ENCODE measurements at places on chromosomes 6 and 20.

- no peak for DNase-seq
Measured at GRCh38 chr20:14406495-14406894, 69.1 kb upstream of the FLRT3 start.

- no peak for DNase-seq
Measured at GRCh38 chr20:6637160-6637579, 130.3 kb upstream of the BMP2 start.

DNA sequence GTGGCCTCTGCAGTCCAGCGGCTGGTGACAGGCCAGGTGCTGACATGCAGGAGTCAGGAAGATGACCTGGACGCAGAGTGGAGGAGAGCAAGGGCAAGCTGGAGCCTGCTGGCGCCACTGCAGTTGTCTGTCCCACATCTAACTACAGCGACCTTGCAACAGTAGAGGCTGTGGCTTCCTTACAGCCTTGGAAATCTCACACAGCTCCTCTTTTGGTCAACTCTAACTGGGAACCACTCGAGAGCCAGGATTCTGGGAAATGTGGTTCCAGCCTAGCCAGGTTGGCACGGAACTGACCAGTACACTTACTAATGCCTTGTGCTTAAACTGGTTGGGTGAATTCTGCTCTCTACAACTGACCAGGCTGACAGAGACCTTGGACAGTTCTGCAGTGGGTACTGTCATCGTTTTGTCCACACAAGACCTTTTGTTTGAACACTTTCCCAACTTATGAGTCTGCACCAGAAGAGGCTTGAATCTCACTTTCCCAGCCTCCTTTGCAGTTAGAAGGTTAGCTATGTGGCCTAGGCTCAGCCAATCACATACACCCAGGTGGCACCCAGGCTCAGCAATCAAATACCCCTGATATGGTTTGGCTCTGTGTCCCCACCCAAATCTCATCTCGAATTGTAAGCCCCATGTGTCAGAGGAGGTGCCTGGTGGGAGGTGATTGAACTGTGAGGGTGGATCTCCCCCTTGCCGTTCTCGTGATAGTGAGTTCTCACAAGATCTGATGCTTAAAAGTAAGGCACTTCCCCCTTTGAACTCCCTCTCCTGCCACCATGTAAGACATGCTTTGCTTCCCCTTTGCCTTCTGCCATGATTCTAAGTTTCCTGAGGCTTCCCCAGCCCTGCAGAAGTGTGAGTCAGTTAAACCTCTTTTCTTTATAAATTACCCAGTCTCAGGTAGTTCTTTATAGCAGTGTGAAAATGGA is 153.5 kb downstream of the ZMYND8 start:
- no peak for DNase-seq

GRCh38 chr20:2709205-2709981 is 16.8 kb downstream of the EBF4 start:
- DNase-seq, result no peak

DNA sequence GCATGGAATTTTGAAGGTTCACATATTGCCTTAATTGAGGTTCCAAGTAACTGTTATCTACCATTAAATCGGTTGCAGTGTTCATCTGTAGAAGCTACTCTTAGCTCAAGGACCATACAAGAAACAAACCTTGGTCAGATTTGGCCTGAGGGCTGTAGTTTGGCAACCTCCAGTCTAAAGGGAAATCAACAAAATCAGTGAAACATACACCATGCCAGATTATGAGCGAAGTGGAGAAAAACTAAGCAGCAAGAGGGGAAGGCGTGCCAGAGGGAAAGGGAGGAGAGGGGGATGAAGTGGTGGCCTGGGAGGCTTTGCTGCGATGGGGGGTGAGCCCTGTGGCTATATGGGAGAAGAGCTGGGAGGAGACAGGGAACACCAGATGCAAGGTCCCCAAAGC is 8.8 kb upstream of the SNAI1 start:
- DNase-seq, result no peak

DNA sequence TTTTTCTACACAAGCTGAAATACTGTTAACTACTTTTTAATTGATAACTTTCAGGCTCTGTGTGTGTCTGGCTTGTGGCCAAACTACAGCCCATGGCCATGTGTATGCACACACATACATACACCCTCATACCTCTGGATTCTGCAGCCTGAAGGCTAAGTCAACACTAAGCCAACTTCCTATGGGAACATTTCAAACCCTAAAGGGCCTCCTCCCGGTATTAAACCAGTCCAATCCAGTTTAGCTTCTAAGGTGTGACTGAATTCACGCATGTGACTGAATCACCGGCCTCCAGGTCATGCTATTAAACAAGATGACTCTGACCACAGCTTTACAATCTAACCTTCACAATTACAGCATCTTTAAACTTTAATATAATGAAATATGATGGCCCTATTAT is 20.7 kb upstream of the DST start:
- DNase-seq, result no peak

- DNase-seq, result no peak
Measured at GRCh38 chr6:21193790-21194475, 399.6 kb upstream of the SOX4 start.

- DNase-seq, result no peak
Measured at GRCh38 chr6:118565311-118565960, 17.3 kb downstream of the PLN start.

DNA sequence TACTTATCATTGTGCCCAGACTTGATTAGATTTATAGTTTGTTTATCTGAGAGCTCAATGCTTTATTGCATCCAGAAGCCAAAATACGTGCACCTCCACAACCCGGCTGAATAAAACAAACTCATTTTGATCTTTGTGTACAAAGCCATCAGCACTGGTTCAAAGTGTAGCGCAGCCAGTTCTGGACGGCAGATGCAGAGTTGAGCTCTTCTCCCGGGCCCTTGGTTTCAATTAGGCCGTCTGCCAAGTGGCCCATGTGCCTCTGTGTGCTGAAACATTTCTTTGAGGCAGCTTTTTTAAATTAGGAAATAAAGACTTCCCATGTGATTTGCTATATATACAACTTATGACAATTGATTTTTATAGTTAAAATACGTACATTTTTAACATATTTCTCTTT is 96.2 kb upstream of the RSPO3 start:
- DNase-seq, result peak; percentile 22

DNA sequence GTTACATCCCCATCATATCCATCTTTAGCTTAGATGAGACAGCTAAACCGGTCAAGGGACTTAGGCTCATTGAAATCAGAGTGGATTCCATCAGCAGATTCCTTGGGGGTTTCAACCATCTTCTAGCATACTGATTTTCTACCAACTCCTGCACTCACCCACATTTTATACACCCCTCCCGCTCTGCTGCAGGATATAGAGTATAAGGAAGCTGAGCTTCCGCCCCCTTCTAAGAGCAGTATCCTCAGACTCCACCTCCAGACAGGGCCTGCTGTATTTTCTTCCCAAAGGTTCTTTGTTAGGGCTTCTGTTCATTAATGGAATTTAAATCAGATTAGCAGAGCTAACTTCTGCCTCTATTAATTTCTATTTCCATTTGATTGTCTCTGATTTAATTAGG is 9.9 kb upstream of the NHLRC1 start:
- no peak for DNase-seq

GRCh38 chr20:60246751-60247150 is 288.5 kb downstream of the CDH26 start:
- DNase-seq, result no peak

- no peak for DNase-seq
Measured at GRCh38 chr20:46229478-46230105, 78.7 kb downstream of the CDH22 start.

GRCh38 chr6:6543181-6543879 is 45.2 kb upstream of the LY86 start:
- no peak for DNase-seq

GRCh38 chr6:3644739-3645012 is 106.8 kb downstream of the PXDC1 start:
- DNase-seq, result no peak

GRCh38 chr6:43851204-43851865 is 81.3 kb downstream of the VEGFA start:
- DNase-seq, result no peak

GRCh38 chr20:46646659-46647380 is 4.4 kb downstream of the SLC13A3 start:
- DNase-seq, result no peak

DNA sequence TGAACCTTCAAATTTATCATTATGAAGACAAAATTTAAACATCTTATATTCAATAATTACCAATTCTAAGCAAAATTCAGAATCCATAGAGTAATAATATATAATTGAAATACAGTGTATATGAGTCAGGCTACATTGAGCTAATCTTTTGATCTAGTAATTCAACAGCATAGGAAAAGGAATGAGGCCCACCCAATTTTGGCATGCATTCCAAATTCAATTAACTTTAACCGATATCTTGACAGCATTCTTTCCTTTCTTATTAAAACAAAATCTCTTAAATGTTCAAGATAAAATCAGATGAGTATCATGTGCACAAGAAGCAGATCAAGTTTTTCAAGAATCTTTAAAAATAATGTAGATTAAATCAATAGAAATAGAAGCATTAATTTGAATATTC is 132.9 kb upstream of the QKI start:
- no peak for DNase-seq

GRCh38 chr20:7856756-7857155 is 83.5 kb downstream of the HAO1 start:
- DNase-seq, result no peak

- DNase-seq, result no peak
Measured at GRCh38 chr6:134230940-134231339, 87.0 kb downstream of the SGK1 start.

- DNase-seq, result no peak
Measured at GRCh38 chr20:31837896-31838397, 7.5 kb downstream of the FOXS1 start.

DNA sequence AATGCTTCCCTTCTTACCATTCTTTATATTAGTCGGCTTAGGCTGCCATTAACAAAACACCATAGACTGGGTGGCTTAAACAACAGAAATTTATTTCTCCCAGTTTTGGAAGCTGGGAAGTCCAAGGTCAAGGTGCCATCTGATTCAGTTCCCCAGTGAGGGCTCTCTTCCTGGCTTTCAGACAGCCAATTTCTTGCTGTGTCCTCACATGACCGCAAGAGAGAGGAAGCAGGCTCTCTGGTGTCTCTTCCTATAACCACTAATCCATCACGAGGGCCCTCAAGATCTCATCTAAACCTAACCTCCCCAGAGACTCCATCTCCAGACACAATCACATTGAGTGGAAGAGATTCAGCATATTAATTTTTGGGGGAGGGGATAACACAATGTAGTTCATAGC is 193.0 kb upstream of the SGK1 start:
- DNase-seq, result no peak

GRCh38 chr6:85261271-85261670 is 188.6 kb upstream of the NT5E start:
- no peak for DNase-seq

DNA sequence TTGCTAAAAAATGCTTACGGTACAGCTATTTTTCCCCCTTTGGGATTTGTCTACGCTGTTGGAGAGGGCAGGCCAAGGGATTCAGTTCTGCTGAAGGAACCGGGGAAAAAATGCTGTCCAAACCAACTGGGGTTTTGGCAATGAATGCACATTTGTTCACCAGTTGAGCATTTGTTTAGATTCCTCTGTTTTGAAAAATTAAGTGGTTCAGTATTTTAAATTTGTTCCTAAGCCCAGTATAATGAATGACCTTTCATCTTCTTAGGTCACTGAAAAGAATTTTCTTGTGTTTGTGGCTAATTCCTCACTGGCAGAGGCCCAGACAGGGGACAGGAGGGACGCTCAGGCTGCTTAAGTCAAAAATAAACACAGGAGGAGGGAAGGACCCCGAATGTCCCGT is 10.8 kb upstream of the EYA2 start:
- no peak for DNase-seq

- no peak for DNase-seq
Measured at GRCh38 chr6:159358562-159358961, 189.4 kb downstream of the FNDC1 start.

DNA sequence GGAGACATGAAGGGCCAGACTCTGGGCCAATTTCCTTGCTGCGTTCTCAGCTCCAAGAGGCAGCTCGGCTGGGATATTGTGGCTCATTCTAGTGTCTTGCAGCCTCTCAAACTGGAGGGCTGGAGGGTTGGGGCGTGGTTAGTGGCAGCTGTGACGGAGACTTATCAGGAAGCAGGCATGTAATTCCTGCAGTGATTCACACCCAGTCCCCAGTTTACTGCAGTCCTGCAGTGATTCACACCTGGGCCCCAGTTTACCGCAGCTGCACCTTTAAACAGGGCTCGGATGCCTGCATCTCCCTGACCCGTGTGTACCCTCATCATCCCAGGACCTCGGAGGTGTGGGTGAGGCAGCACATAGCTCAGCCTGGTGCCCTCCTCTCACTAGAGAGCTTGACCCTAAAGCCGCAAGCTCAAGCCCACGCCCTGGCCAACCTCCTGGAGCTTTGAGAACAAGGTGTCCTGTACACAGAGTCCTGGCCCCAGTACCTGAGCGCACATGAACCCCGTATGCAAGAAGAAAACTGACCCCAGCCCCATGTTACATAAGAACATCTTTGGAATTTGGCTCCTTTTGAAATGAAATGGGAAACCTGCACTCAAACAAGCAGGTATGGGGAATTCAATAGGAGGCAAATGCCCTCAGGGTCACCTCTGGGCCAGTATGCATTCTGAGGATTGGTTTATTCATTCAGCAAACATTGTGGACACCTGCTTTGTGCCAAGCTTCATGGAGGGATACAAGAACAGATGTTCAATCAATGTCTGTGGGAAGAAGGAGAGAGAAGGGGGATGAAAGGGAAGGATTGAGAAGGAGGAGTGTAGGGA is 55.3 kb upstream of the FAM83D start:
- no peak for DNase-seq

DNA sequence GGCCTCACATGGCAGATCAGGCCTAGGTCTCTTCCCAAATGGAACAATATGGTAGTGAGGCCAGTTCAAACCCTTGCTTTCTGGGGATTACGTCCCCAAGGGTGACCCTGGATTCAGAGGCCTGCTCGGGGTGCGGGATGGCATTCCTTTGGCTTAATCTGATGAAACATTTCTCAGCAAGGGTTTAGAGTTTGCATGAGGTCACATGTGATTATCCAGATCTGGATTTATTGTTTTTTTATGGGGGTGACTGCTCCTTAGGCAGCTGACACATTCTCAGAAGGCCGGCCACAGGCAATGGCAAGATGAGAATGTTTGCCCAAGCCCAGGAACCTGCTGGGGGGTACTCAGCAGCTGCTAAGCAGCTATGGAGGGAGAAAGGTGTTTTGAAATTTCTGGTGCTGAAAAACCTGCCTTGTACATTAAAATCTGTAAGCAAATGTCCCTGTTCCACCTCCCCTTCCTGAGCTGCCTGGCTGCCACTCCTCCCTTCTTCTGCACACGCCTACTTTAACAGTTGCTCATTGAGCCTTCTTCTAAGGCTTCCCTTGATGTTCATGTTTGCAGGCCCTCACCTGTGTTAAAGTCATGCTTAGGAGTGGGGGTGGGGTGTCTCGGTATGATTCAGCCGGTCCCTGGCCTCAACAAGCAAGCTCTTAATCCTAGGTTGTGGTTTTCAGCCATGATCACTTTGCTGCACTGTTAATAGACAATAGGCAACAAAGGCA is 37.9 kb upstream of the FUCA2 start:
- DNase-seq, result no peak

DNA sequence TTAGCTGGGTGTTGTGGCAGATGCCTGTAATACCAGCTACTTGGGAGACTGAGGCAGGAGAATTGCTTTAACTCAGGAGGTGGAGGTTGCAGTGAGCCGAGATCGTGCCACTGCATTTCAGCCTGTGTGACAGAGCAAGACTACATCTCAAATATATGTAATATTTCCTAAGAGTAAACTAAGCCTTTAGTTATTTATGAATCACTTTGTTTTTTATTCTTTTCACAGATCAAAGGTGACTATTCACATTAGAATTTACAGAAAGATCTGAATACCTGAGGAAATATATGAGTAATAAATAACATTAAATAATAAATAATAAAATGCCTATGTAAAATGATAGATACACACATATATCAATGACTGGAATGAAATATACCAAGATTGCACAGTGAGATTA is 630.8 kb upstream of the IMPG1 start:
- no peak for DNase-seq
